COR-L47 (cell line): ENCODE measurements at places on chromosomes 3 and 15.

DNA sequence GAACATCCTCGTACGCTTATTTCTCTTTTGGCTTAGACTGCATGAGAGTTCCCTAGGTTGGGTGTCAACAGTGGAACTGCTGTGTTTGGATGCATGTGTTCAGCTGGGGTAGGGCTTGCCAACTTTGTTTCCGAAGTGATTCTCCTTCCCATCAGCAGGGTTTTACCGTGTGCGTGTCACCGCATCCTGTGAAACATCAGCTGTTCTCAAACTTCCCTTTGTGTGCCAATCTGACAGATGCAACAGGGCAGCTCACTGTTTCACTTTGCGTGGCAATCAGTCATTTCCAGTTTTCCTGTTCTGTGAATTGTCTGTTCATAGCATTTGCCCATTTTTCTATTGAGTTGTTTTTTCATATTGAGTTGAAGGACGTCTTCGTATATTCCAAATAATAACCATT, 218.8 kb downstream of the VPS13C start:
- no peak for DNase-seq

- DNase-seq = no peak
Measured at GRCh38 chr3:21174461-21174860, 576.5 kb downstream of the ZNF385D start.

DNA sequence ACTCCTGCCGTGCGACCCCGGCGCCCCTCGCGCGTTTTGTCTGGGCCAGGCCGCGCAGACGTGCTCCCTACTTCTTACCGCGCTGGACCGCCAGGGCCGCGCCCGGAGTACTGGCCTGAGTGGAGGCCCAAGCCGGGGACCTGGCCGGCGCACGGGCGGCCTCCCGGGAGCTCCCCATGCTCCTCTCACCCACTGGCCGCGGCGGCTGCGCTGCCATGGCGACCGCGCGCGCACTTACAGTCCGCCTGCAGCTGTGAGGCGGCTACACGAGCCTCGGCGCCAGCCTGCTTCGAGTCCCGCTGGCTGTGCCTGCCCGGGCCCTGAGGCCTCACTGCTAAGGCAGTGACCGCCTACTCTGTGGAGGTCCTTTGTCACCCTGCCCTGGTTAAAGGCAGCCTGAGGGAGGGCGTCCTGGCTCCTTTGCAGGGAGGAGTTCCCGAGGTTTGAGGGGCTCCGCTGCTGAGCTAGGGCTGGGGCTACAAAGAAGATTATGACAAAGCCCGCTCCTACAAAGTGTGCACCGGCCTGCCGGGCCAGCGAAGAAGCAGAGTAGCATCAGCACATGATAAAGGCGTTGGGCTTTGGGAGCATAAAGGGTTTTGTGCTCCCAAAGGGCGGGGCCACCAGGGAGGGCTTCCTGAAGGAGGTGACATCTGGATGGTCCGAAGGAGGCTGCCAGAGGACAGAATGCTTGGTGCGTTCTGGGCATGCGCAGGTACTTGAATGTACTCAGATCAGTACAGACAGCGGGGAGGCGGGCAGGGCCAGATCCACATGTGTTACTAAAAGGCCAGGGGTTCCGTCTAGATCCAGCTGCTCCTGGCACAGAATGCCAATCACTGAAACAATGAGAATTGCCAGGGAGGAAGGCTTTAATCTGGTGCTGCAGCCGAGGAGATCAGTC, at the start of the genes LRRC34 and LRRIQ4:
Gene LRRC34 (minus strand): TSS at position 573 of the 904 bp plus-strand sequence. CDS start 356 bp downstream, at position 217.
Gene LRRIQ4 (plus strand): TSS at position 539 of the 904 bp plus-strand sequence. CDS start 9,052 bp downstream, outside the sequence.
- peak; percentile 97 for DNase-seq

DNA sequence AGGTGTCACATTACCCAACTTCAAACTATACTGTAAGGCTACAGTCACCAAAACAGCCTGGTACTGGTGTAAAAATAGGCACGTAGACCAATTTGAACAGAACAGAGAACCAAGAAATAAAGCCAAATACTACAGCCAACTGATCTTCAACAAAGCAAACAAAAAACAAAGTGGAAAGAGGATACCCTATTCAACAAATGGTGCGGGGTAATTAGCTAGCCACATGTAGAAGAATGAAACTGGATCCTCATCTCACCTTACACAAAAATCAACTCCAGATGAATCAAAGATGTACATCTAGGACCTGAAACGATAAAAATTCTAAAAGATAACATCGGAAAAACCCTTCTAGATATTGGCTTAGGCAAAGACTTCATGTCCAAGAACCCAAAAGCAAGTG, 13.1 kb downstream of the PEAK1 start:
- DNase-seq = no peak

DNA sequence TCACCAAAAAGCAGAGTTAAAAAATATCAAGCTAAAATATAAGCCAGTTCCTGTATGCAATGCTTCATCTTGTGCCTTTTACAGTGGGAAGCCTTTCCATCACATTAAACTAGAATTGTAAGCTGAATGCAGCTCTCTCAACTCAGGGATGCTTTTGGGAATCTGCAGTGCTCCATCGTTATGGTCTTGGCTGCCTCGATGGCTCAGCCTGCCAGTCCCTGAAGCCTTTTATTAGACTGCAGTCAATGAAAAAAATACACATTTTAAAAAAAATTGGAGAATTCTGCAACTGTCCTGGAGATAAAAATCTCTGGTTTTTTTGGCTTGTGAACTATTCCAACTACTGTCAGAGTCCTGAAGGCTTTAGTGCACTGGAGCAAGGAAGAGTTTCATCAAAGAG, 53.0 kb downstream of the FRMD4B start:
- DNase-seq = no peak

- no peak for DNase-seq
Measured at GRCh38 chr15:28875461-28876000, 10.2 kb upstream of the APBA2 start.

GRCh38 chr3:137509354-137510045, 254.6 kb upstream of the SOX14 start:
- DNase-seq = no peak

DNA sequence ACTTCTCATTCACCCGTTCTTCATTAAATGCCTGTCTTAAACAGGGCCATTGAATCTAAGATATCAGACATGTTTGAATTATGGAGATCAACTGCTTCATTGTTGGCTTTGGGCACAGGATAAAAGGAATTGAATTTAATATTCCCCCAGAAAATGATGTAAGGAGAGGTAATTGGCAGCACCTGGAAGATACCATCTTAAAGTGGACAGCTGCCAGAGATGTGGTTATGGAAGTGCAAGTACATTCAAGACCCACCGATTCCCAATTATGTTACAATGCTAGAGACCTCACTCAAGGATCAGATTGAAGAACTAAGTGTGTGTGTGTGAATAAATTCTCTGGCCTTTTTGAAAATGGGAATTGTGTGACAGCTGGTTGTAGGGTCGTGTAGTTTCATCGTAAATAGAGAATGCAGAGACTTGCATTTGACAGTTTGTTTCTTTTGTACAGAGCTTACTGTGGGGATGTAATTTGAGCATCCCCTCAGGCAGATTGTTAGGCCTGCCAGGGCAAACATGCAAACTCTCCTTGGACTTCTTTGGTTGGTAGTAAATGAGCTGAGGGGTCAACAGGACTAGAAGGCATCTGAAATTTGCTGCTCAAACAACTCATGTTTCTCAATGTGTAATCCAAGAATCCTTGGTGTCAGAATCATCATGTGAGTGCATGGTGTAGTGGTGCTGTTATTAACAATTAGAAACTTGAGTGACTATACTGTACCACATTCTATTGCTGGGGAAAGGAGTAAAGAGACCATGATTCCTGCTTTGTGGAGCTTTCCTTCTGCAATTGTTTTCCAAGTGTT, 359.2 kb upstream of the THRB start:
- peak; percentile 13 for DNase-seq
